HT-29 (cell line): ENCODE measurements at places on chromosomes 11 and 22. TPM values are rescaled to one million over a fixed set of nuclear protein-coding genes. Genes with fewer than 3 reads are reported as not detected.
A peak's percentile ranks its signal among the peaks of the same experiment; 100 is the strongest.

- no peak for DNase-seq
These were observed 8.1 kb downstream of the CSF2RB start for GRCh38 chr22:36921309-36922104.

DNA sequence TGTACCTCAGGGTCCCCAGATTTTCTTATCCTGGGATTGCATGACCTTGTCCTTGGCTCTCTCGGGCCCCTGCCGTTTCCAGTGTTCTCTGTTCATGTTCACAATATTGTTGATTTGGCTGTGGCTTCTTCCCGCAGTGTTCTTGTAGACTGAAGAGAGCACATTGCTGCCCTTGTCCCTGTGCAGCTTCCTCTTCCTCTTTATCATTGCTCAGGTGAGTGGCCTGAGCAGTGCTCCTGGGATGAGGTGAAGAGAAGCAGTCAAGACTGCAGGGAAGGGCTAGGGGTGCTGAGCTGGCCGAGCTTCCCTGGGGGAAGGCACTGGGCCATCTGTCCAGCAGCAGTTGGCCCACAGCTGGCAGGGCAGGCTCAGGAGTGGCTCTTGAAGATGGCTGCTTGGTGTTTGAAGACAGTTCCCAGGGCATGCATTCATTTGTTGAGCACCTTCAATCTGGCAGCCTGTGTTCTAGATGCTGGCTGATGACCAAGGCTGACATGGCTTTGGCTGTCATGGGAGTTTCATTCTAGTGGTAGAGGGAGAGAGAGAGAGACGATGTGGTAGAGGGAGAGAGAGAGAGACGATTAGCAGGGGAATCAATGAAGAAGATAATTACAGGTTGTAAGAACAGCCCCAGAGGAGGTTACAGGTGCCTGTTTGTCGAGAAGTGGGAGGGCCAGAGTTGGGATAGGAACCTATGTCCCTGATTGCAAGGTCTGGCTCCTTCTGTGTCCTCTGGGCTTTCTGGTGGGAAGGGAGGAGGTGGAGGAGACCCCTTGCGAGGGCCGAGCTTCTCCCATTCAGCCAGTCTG lies 17.4 kb downstream of the BMAL1 start:
- no peak for DNase-seq

The SPI1 gene
- not detected in 2 replicates for total RNA-seq

DNA sequence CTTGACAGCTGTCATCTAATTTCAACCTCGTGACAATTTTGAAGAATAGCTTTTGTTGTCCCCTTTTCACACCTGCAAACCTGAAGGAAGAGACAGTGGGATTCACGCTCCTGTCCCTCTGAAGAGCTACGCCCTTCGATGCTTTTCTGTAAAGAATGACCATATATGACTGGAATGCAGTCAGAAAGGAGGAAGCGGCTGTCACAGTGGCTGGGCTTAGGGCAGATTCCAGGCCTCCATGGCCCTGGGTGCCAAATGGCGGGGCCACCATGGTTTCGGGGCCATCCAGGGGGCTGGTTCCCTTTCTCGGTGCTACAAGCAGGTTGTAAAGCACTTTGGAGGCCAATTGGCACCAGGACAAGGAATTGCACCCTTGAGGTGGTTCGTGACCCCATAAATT lies 22.2 kb upstream of the FGF19 start:
- peak; percentile 14 for DNase-seq

The DGCR6 gene
- total RNA-seq, result 0.70 and 2.2 TPM in 2 replicates

DNA sequence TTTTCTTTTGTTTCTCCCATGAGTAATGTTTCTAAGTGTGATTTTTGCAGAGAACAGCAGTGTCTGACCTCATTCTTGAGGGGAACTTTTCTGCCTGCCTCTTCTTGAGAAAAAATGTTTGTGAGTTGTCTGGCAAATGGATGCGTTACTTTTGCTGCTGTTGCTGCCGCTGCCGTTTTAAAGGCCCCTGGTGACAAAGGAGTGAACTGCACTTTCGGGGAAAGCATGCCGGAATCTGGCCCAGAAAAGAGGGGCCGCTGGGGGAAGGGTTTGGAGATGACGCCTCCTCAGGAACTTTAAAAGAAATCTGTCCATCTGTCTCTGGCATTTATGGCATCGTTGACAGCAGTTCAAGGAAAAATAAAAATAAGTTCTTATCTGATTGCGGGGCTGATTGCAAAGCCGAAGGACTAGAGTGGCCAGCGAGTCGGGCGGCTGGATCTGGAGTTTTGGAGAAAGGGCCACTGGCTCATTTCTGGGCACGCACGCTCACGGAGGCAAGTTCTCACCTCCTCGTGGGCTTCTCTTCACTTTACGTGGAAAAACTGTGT lies 16.5 kb downstream of the ZBTB16 start:
- no peak for DNase-seq

The SLC7A4 gene
- not detected in 2 replicates for total RNA-seq

The BRSK2 gene
- total RNA-seq, result 0.52 and 0.76 TPM in 2 replicates

DNA sequence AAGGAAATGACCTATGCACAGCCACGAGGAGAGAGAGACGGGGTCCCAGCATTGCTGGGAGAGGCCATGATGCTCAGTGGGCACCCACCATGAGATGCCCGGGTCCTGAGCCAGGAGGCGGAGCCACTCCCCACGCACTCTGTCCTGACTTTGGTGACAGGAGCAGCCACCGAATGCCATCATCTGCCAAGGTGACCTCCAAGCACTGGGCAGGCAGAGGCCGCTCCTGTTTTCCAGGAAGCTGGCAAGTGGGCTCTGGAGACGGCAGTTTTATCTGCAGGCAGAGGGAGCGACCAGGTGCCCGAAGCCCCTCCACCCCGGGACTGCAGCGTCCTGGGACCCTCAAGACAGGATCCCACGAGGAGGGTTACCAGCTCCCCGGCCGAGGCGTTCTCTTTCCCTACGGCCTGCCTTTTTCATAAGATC lies 453.9 kb downstream of the BRD1 start:
- no peak for DNase-seq

DNA sequence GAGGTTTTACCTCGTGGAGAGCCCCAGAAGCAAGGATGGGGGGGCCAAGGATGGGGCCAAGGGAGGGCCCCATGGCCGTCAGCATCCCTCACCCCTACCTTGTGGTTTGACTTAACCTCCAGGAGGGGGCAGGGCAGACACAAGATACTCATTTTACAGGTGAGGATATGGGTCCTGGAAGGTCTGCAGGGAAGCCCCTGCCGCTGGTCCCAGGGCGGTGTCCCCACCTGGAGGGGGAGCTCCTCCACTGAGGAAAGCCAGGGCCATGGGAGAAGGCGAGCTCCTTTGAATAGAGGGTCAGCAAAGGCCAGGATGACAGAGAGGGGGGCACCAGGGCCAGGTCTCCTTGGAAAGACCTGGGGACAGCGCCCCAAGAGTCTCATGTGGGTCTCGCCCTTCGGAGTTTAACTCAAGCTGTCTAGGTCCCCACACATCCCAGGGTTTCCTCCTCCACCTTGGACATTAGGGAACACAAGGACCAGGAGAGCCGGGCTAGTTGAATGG lies 5.9 kb upstream of the ADORA2A start:
- DNase-seq, result no peak

DNA sequence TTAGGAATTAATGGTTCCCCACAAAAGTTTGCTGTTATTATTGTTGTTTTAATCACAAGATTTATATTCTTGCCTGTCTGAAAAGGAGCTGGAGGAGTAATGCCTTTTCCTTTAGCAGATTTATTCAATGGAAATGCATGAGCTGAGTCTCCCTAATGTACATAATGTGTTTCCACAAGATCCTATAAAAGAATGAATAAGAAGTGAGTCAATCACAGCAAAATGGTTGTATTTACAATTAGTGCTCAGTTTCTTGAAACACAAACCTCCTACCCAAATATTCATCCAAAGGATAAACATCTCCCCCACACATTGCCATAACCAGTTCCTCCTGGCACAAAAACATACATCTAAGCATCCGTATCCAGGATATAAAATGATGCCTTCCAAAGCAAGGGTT lies 33.3 kb downstream of the ME3 start:
- DNase-seq, result no peak
